Caki2 (cell line): ENCODE measurements at places on chromosomes 5 and 9. TPM values are rescaled to one million over a fixed set of nuclear protein-coding genes. Genes with fewer than 3 reads are reported as not detected.

The SPINK6 gene
- total RNA-seq, result not detected in 2 replicates

The SH3PXD2B gene
- 14.2 and 25.2 TPM in 2 replicates for total RNA-seq

The TCF7 gene
- 1.1 and 2.5 TPM in 2 replicates for total RNA-seq

The PCDHB14 gene
- 0.29 and 7.7 TPM in 2 replicates for total RNA-seq

The NOL8 gene
- 3.3 and 10.9 TPM in 2 replicates for total RNA-seq

The PPP3R2 gene
- not detected in 2 replicates for total RNA-seq

The WHRN gene
- 3.9 and 6.6 TPM in 2 replicates for total RNA-seq

The MACIR gene
- 9.8 and 13.6 TPM in 2 replicates for total RNA-seq

The GALNT12 gene
- 75.9 and 110 TPM in 2 replicates for total RNA-seq

The SLC36A3 gene
- not detected in 2 replicates for total RNA-seq

The FAM193B gene
- 29.2 and 33.6 TPM in 2 replicates for total RNA-seq

The FOXD4L6 gene
- not detected in 2 replicates for total RNA-seq

DNA sequence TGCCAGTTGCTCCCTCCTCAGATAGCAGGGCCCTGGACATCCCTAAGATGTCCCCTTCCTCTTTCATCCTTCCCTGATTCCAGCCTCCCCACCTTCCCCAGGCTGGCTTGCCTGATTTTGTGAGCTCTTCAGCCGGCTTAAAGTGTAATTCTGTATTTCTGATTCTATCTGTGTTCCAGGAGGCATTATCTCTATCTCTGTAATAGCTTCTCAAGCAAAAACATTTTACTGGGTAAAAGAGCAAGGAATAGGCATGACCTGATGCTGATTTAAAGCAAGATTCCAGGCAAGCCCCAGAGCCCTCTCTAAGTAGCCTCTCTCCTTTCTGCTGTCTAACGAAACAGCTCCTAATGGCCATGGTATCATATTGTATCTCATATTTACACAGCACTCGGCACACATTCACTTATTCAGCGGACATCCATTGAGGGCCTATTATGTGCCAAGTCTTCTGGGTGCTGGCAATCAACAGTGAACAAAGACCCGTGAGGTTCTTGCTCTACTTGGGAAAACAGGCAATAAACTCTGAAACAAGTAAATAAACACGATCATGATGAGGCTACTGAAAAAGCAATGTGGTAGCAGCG lies 100.9 kb upstream of the MSX2 start:
- DNase-seq, result no peak

DNA sequence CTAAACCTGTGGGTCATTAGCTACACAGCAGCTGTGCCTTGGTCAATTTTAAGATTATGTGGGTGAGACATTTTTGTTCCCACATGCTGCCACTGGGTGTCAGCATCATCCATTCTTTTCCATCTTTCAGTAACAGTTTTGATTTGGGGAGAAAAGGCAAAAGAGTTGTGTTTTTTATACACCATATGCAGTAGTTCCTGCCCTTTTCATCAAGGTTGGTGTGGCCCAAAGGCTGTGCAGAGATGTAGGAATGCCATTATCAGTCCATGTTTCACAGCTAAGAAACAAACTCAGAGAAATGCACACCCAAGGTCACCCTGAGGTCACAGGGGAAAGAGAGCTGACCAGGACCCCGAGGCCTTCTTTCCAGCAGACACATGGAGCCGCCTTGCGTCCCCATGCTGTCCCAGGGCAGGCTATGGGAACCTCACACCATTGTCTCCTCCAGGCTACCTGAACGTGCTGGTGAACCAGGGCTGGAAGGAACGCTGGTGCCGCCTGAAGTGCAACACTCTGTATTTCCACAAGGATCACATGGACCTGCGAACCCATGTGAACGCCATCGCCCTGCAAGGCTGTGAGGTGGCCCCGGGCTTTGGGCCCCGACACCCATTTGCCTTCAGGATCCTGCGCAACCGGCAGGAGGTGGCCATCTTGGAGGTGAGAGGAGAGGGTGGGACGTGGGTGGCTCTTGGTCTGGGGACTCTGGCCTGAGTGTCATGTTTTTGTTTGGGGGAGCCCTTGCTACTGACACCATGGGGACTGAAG lies 27.8 kb upstream of the GRPEL2 start:
- peak; percentile 42 for DNase-seq

DNA sequence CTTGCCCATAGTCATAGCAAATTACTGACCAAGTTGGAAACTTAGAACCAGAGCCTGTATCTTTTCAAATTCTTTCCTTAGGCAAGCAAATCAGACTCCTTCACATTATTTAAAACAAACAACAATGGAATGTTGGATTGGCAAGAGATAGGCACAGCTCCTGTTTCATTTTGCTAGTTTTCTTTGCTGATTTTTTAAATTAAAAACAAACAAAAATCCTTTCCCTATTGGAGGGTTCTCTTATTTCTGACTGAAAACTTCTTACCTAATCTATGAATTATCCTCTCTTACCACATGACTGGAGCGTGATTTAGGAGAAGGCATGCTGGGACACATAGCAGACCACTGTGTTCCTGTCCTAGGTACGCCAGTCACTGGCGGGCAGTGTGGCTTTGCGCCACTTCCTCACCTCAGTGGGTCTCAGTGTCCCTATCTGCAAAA lies 63.0 kb downstream of the TTC39B start:
- peak; percentile 52 for DNase-seq

DNA sequence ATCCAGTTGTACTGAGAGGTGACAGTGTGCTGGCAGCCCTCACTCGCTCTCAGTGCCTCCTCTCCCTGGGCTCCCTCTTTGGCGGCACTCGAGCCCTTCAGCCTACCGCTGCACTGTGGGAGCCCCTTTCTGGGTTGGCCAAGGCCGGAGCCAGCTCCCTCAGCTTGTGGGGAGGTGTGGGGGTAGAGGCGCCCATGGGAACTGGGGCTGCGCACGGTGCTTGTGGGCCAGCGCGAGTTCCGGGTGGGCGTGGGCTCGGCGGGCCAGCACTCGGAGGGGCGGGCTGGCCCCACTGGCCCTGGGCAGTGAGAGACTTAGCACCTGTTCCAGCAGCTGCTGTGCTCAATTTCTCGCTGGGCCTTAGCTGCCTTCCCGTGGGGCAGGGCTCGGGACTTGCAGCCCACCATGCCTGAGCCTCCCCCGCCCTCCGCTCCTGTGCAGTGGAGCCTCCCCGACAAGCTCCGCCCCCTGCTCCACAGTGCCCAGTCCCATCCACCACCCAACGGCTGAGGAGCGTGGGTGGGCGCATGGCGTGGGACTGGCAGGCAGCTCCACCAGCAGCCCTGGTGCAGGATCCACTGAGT lies 342.2 kb upstream of the ZNF608 start:
- no peak for DNase-seq

- no peak for DNase-seq
Observed at GRCh38 chr9:69745716-69746437, 13.9 kb downstream of the PTAR1 start.

GRCh38 chr5:123811831-123812230 lies 299.9 kb downstream of the CSNK1G3 start:
- DNase-seq, result no peak

DNA sequence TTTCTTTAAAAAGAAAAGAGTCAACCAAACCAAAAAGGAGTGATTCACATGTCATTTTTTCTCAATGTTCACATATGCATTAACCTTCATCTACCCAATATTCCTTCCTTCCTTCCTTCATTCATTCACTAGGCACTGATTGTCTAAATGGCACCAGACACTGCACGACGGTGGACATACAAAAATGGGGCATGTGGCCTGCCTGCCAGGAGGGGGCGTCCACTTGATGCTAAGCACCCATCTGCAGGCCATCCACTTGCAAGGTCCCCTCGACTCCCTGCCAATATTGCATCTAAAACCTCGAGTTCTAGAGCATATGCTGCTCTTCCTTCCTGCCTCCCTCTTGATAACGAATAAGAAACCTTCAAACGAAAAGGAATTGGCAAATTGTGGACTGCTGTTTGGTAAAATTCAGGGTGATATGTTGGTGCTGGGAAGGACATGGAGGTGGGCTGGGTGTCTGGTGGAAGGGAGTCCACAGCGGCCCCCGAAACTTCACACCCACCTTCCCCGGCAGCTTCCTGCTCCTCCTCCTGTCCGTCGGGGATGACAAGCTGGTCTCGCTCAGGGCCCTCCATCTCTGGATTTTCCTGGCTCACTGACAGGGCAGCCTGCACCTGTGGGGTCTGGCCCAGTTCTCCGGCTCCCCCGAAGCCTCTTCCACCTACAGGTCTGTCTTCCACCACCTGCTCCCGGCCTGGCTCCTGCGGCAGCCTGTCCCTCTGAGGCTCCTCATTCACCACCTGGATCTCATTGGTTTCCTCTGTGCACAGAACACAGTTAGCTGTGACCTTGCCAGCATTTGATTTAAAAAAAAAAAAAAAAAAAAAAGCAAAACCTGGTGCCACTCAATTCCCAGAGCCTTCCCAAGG lies 64.3 kb downstream of the GOLM1 start:
- DNase-seq, result peak; percentile 16

- DNase-seq, result no peak
Observed at GRCh38 chr9:94772144-94772543, 45.6 kb downstream of the AOPEP start.

GRCh38 chr9:133476036-133476931 lies 2.6 kb downstream of the SLC2A6 start:
- DNase-seq, result no peak

GRCh38 chr5:2333291-2333690 lies 418.2 kb downstream of the IRX2 start:
- no peak for DNase-seq

- no peak for DNase-seq
Observed at GRCh38 chr5:88203981-88204750, 64.5 kb downstream of the TMEM161B start.

DNA sequence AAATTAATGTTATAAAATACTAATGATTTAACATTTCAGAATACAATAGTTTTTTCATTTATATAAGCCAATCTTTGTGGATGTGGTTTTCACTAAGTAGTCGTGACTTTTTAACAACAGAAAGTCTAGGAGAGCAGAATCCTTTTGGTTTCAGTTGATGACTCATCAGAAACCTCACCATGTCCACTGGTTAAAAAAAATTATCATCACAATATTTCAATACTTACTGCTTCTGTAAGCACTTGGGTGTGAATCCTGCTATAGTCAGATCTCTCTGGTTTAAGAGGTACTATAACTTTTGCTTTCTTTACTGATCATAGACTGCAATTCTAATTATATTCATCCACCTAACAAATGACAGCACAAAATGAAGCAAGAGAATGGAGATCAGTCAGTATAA lies 77.2 kb downstream of the MRPS30 start:
- peak; percentile 19 for DNase-seq

DNA sequence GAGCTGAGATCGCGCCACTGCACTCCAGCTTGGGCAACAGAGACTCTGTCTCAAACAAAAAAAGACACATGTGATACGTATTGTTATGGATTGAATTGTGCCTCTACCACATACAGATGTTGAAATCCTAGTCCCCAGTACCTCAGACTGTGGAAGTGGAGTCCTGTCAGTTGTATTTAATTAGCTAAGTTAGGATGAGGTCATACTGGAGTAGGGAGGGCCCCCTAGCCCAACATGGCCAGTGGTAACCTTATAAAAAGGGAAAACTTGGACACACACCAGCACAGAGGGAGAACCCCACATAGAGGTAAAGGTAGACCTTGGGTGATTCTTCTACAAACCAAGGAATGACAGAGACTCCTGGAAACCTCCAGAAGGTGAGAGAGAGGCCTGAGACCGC lies 119.8 kb downstream of the GADD45G start:
- no peak for DNase-seq

DNA sequence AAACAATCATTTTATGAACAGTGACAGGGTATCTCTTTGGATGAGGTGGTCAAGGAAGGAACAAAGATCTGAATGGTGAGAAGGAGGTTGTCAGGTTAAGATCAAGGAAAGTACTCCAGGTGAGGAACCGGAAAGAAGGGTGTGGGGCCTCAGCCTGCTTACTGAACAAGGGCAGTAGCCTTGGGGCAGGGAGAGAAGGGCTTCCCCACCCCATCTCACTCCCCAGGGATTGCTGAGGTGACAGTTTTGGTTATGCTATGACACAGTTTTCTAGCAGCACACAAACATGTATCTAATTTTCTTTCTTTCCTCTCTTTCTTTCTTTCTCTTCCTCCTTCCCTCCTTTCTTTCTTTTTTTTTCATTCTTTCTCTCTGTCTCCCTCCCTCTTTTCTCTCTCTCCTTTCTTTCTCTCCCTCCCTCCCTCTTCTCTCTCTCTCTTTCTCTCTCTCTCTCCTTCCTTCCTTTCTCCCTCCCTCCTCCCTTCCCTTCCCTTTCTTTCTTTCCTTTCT lies 4.1 kb upstream of the HDHD3 start:
- DNase-seq, result no peak

GRCh38 chr5:169561893-169562292 lies 21.7 kb upstream of the SPDL1 start:
- no peak for DNase-seq

DNA sequence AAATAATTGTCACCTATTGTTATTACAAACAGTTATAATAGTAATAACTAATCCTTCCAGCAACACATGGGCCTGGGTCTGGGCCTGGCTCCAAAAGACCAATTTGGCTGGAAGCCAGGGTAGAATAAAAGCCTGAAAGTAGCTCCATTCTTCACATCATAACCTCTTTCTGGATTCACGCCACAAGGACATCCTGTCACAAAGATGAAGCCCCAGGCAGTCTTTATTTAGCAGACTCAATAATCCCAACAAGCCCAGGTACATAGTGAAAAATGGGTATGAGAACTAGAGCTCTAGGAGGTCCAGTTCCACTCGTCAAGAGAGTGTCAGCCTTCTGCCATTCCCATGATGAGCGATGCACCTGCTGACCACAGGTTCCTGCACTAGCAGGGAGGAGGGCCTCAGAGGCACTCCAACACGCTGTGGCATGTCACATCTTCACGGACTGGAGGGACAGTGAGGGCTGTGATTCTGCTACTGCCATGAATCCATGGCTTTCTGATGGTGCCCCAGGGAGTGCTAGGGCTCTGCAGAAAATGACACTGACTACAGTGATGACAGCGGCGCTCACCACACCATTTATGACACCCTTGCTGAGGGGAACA lies 124.9 kb downstream of the SPOCK1 start:
- DNase-seq, result no peak

GRCh38 chr9:76638001-76638400 lies 126.2 kb upstream of the PCA3 start:
- DNase-seq, result no peak

DNA sequence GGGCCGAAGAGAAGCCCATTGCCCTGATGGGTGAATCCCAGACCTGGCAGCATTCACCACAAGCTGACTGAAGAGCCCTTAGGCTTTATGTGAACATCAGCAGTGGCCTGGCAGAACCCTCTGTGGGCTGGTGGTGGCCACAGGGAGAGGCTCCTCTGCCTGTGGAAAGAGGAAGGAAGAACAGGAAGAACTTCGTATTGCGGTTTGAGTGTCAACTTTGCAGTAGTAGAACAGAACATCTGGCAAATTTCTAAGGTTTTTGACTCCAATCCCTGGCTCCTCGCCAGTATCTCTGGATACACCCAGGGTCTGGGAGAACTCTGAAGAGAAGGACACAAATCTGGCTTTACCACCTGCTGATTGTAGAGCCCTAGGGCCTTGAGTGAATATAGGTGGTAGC lies 356.4 kb upstream of the GRAMD2B start:
- DNase-seq, result no peak

DNA sequence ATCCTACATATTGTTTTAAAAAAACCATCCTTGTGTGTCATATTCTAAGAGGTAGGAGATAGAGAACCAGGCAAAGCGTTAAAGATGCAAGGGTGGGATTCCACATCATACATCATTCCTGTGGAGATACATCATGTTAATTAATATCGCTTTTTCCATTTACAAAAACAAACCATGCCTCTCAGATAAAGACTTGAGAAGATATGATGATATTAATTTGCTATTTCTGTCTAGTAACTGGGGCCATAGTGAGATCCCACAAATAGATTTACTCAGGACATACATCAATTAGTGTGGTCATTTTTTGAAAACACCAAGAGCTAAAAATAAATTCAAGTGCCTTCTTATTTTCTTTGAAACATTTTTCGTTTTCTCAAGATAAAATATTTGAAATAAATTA lies 165.4 kb upstream of the TARS1 start:
- DNase-seq, result no peak
